Epithelial cell of alveolus of lung (primary cell): ENCODE measurements at places on chromosomes 7 and 10. TPM values are rescaled to one million over a fixed set of nuclear protein-coding genes. Genes with fewer than 3 reads are reported as not detected.

The TMEM270 gene
- not detected in 2 replicates for total RNA-seq

The MRC1 gene
- 0.13 TPM in 1 of 2 replicates, not detected in the other for total RNA-seq

The TLX1 gene
- total RNA-seq: not detected in 2 replicates

The CPED1 gene
- 15.1 and 21.2 TPM in 2 replicates for total RNA-seq

The NSUN6 gene
- 4.5 and 5.0 TPM in 2 replicates for total RNA-seq

The HKDC1 gene
- total RNA-seq: 0.13 TPM in 1 of 2 replicates, not detected in the other

The SPDYE2 gene
- total RNA-seq: not detected in 2 replicates

The SMIM30 gene
- 47.7 and 68.7 TPM in 2 replicates for total RNA-seq

The ARL5B gene
- total RNA-seq: 15.6 and 25.6 TPM in 2 replicates

The SFRP4 gene
- total RNA-seq: 0.39 TPM in 1 of 2 replicates, not detected in the other

The BAIAP2L1 gene
- 5.4 and 8.5 TPM in 2 replicates for total RNA-seq

The LRIT1 gene
- total RNA-seq: not detected in 2 replicates

The KCNMA1 gene
- 1.8 and 7.0 TPM in 2 replicates for total RNA-seq

The RNF133 gene
- total RNA-seq: 0.32 TPM in 1 of 2 replicates, not detected in the other

The ZNF503 gene
- total RNA-seq: 22.2 and 112 TPM in 2 replicates

The PHYHIPL gene
- total RNA-seq: not detected in 2 replicates

The KCNH2 gene
- under 0.01 and 0.16 TPM in 2 replicates for total RNA-seq

The DKK1 gene
- 5.9 and 35.4 TPM in 2 replicates for total RNA-seq

The C10orf53 gene
- total RNA-seq: not detected in 2 replicates

The CEP41 gene
- total RNA-seq: 24.9 and 26.9 TPM in 2 replicates

The TUBAL3 gene
- under 0.01 TPM in 1 of 2 replicates, not detected in the other for total RNA-seq

The FFAR4 gene
- not detected in 2 replicates for total RNA-seq

The SLC12A9 gene
- 16.4 and 23.3 TPM in 2 replicates for total RNA-seq

The STEAP1 gene
- 25.9 and 30.1 TPM in 2 replicates for total RNA-seq

The FAM221A gene
- total RNA-seq: 0.16 and 2.1 TPM in 2 replicates

The UTF1 gene
- total RNA-seq: not detected in 2 replicates
